ENCODE measurements at places on chromosomes 2 and 18.

DNA sequence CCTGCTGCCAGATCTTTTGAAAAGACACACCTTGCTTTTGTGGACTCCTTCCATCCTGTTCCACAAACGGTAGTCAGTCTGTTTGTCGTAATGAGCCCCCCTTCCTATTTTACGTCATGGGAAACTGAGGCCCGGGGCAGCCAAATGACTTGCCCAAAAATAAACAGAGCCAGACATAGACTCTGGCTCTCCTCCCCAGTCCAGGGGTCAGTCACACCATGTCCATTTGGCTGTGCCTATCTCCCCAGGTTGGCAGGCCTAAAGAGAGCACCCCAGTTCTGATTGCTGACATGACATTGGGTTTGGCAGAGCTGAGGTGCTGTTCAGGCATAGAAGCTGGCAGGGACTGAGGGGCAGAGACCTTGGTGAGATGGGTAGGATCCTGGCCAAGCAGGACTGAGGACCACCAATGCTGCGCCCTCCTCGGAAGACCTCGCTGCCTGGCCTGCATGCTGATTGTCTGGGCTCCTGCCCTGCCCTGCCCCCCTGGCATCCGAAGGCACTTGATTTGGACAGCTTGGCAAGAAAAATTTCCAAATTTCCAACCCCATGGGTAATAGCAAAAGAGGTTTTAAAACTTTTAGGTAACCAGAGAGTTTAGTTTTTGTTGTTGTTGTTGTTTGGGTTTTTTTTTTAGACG, 335.4 kb downstream of the DYSF start:
- H3K4me1 ChIP-seq = peaks cover 21% of the 10 kb centered on the region
- no peak overlapping the region for H3K4me3 ChIP-seq
- no peaks in the 10 kb centered on the region for H3K36me3 ChIP-seq
- H3K27me3 ChIP-seq = no peaks in the 10 kb centered on the region

- H3K36me3 ChIP-seq = no peaks in the 10 kb centered on the region
- no peak overlapping the region for H3K4me3 ChIP-seq
- peaks cover 42% of the 10 kb centered on the region for H3K4me1 ChIP-seq
- H3K27me3 ChIP-seq = no peaks in the 10 kb centered on the region
These were observed 111.0 kb downstream of the B3GNT2 start for GRCh38 chr2:62306751-62307468.

GRCh38 chr18:41666231-41666630, 288.8 kb upstream of the PIK3C3 start:
- H3K4me1 ChIP-seq = no peaks in the 10 kb centered on the region
- H3K36me3 ChIP-seq = no peaks in the 10 kb centered on the region
- DNase-seq = no peak
- H3K27ac ChIP-seq = no peak overlapping the region
- no peaks in the 10 kb centered on the region for H3K27me3 ChIP-seq
- H3K4me3 ChIP-seq = no peak overlapping the region

DNA sequence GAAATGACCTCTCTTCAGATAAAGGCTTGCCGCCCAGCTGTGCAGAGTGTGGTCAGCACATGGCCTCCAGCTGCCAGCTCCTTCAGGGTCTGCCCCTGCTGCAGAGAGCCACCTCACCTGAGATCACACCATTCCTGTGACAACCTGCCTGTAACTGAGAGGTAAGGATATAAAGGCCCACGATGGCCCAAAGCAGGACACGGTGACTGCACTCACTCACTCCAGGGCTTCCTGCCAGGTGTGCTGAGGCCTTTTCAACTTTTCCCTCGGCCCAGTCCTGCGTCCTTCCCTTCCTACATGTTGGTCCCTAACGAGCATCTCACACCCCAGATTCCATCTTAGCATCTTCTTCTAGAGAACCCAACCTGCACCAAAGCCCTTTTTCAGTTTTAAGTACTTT, 36.2 kb downstream of the ANKRD44 start:
- no peaks in the 10 kb centered on the region for H3K27me3 ChIP-seq
- H3K27ac ChIP-seq = no peak overlapping the region
- H3K4me1 ChIP-seq = peaks cover 2% of the 10 kb centered on the region
- H3K36me3 ChIP-seq = no peaks in the 10 kb centered on the region
- DNase-seq = no peak

DNA sequence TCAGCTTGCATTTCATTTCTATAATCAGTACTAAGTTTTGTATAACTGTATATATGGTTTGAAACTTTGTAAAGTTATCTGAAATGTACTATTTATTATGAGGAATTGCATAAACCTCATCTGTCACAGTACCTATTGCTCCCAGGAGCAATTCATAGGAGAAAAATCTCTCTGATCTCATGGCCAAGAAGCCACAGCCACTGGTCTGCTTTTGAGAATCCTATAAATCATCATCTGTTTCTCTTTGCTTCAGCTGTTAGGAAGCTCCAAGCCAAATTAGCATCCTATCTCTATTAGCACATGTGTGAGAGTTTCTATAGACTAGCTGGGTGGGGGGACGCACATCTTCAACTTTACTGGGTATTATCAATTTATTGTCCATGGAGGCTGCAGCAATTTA, 210.3 kb downstream of the CYP26B1 start:
- no peaks in the 10 kb centered on the region for H3K4me1 ChIP-seq
- no peaks in the 10 kb centered on the region for H3K36me3 ChIP-seq
- no peak for DNase-seq
- H3K27ac ChIP-seq = no peak overlapping the region
- no peak overlapping the region for H3K4me3 ChIP-seq
- H3K27me3 ChIP-seq = no peaks in the 10 kb centered on the region

GRCh38 chr2:102520009-102520408, 47.0 kb downstream of the SLC9A4 start:
- DNase-seq = peak; percentile 30
- H3K4me1 ChIP-seq = peaks cover 2% of the 10 kb centered on the region
- H3K36me3 ChIP-seq = no peaks in the 10 kb centered on the region

GRCh38 chr2:16727256-16727655, 61.6 kb upstream of the CYRIA start:
- H3K27me3 ChIP-seq = no peaks in the 10 kb centered on the region
- no peak overlapping the region for H3K27ac ChIP-seq
- peak; percentile 12 for DNase-seq
- H3K4me3 ChIP-seq = no peak overlapping the region
- H3K36me3 ChIP-seq = no peaks in the 10 kb centered on the region
- no peaks in the 10 kb centered on the region for H3K4me1 ChIP-seq

- H3K27ac ChIP-seq = no peak overlapping the region
- no peak for DNase-seq
- H3K4me3 ChIP-seq = no peak overlapping the region
- peaks cover 3% of the 10 kb centered on the region for H3K4me1 ChIP-seq
- H3K27me3 ChIP-seq = no peaks in the 10 kb centered on the region
- no peaks in the 10 kb centered on the region for H3K36me3 ChIP-seq
These were observed 103.0 kb downstream of the MAPK4 start for GRCh38 chr18:50662775-50663383.

DNA sequence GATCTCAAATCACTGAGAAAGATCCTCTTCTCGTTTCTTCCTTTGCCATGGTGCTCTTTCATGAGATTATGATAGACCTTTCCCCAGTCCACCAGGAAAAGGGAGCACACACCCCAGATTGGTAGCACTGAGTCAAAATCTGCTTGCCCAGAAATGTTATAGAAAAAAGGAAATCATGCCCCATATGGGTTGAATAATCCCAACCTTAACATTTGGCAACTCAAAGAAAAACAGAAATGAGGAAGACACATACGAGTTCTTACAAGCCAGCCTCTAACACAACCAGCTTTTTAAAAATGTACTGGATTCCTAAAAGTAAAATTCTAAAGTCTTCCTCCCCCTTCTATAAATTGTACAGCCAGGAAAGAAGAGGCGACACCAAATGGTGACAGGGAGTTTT, 103.0 kb downstream of the ANKRD44 start:
- no peak overlapping the region for H3K4me3 ChIP-seq
- H3K36me3 ChIP-seq = no peaks in the 10 kb centered on the region
- peaks cover 5% of the 10 kb centered on the region for H3K4me1 ChIP-seq
- no peak overlapping the region for H3K27ac ChIP-seq

GRCh38 chr2:210964141-210964764, 407.9 kb downstream of the CPS1 start:
- H3K36me3 ChIP-seq = no peaks in the 10 kb centered on the region
- H3K27me3 ChIP-seq = no peaks in the 10 kb centered on the region
- peak; percentile 50 for DNase-seq
- H3K4me3 ChIP-seq = no peak overlapping the region
- H3K27ac ChIP-seq = no peak overlapping the region
- no peaks in the 10 kb centered on the region for H3K4me1 ChIP-seq

GRCh38 chr2:226994775-226995174, 158.9 kb downstream of the RHBDD1 start:
- no peak for DNase-seq
- H3K27me3 ChIP-seq = no peaks in the 10 kb centered on the region
- peaks cover 5% of the 10 kb centered on the region for H3K36me3 ChIP-seq
- no peak overlapping the region for H3K27ac ChIP-seq
- H3K4me1 ChIP-seq = peaks cover 7% of the 10 kb centered on the region

DNA sequence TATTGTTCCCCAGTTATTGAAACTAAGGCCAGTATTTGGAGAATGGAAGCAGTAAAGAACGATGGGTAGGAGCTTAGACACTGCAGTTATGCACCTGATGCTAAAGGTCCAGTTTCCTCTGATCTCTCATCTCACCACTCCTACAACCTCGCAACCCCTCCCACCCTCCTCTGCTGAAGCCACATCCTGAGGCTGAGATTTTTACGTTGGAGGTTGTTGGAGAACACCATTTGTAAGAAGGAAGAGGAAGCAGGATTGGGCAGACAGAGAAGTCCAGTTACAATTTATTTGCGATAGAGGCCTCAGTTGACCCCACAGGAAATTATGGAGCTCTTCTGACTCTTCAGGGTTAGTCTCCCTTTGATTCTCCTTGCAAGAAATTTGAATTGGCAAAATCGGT, 54.3 kb upstream of the NDUFV2 start:
- H3K27ac ChIP-seq = no peak overlapping the region
- H3K4me1 ChIP-seq = no peaks in the 10 kb centered on the region
- DNase-seq = no peak
- no peak overlapping the region for H3K4me3 ChIP-seq
- no peaks in the 10 kb centered on the region for H3K27me3 ChIP-seq

DNA sequence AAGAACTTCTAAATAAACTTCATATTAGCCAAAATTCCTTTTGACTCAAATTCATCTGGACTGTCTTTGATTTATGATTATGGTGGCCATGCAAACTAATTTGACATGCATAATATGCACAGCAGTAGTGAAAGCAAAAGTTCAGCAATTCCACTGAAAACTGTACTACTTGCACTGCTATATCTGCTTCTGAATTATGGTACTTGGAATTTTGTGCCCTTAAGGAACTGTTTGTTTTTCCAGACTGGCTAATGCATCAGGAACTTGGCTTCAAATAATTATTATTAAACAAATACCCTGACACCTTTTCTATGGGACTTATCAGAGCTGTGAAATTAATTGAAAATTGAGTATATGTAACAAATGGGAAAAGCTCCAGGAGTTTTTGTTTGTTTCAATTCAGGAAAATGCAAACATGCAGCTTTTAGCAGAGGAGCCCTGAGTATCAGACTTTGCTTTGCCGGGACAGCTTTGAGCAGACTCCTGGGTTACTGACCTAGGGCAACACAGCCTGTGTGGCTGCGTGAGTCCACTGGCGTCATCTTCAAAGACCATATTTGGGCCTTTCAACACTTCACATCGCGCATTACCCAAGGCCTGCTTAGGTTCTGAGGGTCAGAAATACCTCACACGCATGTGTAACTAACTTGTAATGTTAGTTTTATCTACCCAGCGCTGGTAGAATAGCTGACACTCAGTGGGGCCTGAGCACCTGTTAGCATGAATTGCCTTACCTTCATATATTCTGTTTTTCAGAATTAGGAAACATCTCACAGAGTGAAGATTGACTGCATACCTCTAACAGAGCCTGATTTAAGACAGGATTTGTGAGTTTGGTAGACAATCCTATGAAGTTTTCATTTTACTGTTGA, 35.4 kb downstream of the CFAP221 start:
- no peaks in the 10 kb centered on the region for H3K4me1 ChIP-seq
- H3K4me3 ChIP-seq = no peak overlapping the region

DNA sequence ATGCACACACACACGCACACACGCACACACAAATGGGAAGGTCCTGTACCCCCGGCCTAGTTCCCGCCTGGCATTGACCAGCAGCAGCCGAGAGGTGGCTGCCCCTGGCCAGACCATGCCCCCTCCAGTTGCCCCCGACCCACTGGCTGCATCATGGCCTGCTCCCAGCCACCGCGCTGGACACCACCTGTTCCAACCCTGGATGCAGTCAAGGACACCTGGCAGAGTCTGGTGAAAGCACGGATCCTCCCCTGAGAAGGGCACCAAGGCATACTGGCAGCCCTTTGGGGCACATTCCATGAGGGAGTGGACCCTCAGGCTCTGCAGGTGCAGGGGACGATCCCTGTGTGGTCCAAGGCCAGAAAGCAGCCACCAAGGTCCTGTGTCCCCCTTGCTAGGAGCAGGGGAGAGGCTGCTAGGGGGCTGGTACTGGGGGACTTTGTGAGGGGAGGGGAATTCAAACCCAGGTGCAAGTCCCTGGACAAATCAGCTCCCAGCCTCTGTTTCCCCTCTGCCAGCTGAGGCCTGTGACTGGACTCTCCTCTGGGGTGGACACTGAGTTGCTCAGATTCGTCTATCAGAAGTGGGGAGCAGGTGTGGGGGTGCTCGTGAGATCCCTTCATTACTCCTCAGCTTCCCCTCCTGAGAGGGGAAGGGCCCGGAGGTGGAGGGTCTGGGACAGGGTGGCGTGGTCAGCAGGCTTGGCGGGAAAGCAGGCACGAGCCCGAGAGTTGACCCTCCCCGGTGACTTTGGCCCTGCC, 3.5 kb downstream of the ESPNL start:
- H3K36me3 ChIP-seq = no peaks in the 10 kb centered on the region
- no peaks in the 10 kb centered on the region for H3K27me3 ChIP-seq
- H3K4me1 ChIP-seq = no peaks in the 10 kb centered on the region
- H3K27ac ChIP-seq = no peak overlapping the region

DNA sequence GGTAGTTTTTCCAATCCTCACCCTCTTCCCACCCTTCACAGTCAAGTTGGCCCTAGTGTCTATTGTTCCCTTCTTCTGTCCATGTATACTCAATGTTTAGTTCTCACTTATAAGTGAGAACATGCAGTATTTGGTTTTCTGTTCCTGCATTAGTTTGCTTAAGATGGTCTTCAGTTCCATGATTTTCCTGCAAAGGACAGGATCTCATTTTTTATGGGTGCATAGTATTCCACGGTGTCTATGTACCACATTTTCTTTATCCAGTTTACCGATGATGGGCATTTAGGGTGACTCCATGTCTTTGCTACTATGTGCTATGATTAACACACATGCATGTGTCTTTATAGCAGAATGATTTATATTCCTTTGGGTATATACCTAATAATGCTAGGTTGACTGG, 104.4 kb downstream of the STRN start:
- DNase-seq = no peak
- H3K4me1 ChIP-seq = no peaks in the 10 kb centered on the region
- peaks cover 6% of the 10 kb centered on the region for H3K36me3 ChIP-seq
- no peak overlapping the region for H3K27ac ChIP-seq
- H3K4me3 ChIP-seq = no peak overlapping the region

DNA sequence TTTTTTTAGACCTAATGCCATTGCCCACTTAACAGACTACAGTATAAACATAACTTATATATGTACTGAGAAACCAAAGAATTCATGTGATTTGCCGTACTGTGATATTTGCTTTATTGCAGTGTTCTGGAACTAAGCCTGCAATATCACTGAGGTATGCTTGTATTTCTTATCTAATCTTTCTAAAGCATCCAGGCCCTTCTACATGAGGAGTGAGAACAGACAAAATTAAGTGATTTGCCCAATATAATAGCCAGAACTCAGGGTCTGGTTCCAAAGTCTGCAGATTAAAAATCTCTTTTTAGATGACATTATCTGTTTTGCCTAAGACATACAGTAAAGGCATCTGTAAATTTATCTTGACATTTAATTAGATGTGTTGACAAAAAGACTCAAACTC, 41.9 kb downstream of the BMPR2 start:
- no peaks in the 10 kb centered on the region for H3K27me3 ChIP-seq
- peaks cover 6% of the 10 kb centered on the region for H3K4me1 ChIP-seq
- peaks cover 5% of the 10 kb centered on the region for H3K36me3 ChIP-seq
- H3K4me3 ChIP-seq = no peak overlapping the region

Data from trophoblast cell (in vitro differentiated cells and primary cell).